ENCODE measurements at places on chromosomes 13 and 19.

DNA sequence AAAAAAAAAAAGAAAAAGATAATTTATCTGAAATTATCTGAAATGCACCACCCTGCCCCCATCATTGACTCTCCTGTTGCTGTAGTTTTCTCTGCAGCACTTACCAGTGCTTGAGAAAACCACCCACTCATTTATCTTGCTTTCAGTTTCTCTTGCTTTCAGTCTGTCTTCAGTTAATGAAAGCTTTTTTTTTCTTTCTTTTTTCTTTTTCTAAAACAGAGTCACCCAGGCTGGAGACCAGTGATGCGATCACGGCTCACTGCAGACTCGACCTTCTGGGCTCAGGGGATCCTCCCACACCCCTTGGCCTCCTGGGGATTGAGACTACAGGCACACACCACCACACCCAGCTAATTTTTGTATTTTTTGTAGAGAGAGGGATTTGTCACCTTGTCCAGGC, 4.3 kb upstream of the ACP5 start:
- DNase-seq: peak; percentile 82

DNA sequence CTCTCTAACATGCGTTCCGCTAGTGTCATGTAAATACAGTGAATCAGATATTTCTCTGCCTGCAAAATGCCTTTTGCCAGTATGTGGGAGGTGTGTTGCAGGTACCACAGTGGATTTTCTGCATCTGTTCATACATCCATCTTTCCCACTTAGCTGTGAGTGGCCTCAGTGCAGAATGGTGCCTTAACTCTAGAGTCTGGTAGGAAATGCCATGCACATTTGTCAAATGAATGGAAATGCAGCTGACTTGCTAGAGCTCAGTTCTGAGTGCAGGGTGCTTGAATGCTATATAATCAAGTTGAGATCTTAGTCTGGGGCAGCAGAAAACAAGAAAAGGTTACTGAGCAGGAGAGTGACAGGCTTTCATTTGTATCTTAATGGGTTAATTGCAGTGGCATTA, 68.2 kb downstream of the LRCH1 start:
- DNase-seq: no peak

DNA sequence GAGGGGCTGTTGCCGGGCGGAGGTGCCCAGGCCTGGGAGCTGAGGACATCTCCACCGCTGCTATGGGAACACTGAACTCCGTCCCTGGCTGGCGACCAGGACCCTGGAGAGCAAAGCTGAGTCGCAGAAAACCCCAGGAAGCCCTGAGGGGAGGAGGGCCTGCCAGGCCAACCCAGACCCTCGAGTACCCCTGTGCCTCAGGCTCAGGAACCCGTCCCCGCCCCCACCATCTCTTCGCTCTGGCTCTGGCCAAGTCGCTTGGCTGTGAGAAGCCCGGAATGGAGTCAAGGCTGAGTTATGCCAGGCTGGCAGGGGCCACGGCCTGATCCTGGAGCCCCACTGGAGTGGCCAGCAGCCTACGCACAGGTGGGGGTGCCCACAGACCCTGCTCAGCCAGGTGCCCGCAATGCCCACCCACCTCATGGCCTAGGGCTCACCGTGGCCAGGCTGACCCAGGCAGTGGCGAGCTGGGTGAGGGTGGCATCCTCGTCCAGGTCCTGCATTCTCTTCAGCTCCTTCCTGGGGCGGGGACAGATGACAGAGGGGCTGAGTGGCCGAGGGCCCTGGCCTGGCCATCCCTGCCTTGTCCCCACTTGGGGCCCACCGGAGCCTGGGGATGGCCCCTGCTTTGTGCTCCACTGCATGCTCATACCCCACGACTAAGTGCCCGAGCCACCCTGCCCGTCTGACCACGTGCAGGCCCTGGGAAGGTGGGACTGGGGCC, 8.5 kb upstream of the CERS1 start:
- no peak for DNase-seq

DNA sequence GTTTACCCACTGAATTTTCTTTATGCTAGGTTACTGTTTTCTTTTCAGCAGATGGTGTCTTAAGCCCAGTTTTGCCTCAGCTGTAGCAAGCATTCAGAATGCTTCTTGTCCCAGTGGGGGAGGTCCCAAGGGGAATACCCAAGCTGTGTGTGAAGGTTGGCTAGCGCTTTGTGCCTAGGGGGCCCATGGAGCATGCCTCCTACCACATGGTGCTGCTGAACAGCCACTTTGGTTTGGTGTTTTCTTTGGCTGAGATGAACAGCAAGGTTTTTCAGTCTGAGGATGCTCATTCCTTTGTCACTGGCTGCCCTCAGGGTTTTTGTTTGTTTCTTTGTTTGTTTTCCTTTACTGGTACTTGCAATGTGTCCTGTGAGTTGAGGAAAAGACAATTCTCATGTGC, 99.0 kb downstream of the PCDH20 start:
- no peak for DNase-seq

- DNase-seq: peak; percentile 86
Measured at GRCh38 chr19:873084-873483, 13.6 kb downstream of the CFD start.

DNA sequence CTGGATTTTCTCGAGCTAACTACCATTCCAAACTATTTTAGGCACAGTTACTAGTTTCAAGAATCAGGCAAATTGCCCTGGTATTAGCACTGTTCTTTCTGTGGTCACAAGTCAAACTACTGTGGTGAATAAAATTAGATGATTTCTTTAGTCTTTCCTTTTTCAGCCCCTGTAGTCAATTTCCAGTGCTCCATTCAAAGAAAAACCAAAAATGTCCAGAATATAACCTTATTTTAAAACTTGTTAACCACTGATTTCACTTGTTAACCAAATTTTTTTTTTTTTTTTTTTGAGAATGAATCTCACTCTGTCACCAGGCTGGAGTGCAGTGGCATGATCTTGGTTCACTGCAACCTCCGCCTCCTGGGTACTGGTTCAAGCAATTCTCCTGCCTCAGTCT, 50.6 kb upstream of the USPL1 start:
- DNase-seq: no peak

DNA sequence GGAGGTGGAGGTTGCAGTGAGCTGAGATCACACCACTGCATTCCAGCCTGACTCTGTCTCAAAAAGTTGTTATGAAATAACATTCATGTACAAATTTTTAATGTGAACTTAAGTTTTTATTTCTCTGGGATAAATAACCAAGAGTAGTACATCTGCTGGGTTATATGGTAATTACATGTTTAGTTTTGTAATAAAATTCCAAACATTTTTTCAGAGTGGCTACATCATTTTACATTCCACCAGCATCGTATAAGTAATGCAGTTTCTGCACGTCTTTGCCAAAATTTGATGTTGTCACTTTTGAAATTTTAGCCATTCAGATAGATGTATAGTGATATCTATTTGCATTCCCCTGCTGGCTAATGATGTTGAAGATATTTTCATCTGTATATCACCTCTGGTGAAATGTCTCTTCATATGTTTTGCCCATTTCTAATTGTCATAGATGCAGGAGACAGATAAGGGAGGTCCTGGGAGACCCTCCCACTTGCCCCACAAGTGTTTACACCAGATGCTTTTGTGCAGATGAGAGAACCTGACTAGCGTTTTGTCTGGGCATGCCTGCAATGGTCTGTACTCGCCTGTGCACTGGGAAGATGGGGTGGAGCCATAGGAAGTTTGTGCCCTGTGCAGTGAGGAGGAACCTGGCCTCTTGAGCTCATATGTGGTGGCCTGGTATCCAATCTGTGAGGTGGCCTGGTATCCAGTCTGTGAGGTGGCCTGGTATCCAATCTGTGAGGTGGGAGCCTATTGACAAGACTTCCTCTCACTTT, 12.7 kb upstream of the KBTBD6 start:
- DNase-seq: no peak

GRCh38 chr13:29902632-29903305, 52.4 kb upstream of the UBL3 start:
- DNase-seq: no peak

DNA sequence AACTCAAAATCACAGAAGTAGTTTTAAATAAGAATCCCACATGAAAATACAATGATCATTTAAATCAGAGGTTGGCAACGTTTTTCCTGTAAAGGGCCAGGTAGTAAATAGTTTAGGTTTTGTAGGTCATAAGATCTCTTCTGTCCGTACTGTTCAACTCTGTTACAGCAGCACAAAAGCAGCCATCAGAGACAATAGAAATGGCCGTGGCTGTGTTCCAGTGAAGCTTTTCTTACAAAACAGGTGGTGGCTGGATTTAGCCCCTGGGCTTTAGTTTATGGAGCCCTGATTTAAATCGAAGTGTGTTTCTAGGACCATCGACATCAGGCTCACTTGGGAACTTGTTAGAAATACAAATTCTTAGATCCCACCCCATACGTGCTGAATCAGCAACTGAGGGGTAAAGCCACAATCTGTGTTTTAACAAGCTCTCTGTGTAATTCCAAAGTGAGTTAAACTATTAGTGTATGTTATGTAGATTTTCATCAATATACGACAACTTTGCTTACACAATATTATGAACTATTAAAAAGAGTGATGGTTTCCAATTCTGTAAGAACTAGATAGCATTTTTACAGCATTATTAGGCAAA, 54.8 kb upstream of the MIR17HG start:
- DNase-seq: no peak

GRCh38 chr13:65841156-65841555, 1389.0 kb downstream of the PCDH9 start:
- no peak for DNase-seq

GRCh38 chr13:111287201-111287600, 33.2 kb upstream of the TEX29 start:
- DNase-seq: no peak

DNA sequence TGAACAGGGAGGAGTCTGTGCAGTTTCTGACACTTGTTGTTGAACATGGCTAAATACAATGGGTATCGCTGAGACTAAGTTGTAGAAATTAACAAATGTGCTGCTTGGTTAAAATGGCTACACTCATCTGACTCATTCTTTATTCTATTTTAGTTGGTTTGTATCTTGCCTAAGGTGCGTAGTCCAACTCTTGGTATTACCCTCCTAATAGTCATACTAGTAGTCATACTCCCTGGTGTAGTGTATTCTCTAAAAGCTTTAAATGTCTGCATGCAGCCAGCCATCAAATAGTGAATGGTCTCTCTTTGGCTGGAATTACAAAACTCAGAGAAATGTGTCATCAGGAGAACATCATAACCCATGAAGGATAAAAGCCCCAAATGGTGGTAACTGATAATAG, 16.1 kb downstream of the CEACAM6 start:
- no peak for DNase-seq

GRCh38 chr19:42132030-42132628, at the start of gene POU2F2:
TSS of gene POU2F2 (minus strand) at chr19:42132446. CDS start at chr19:42132411, 35 bp downstream.
- peak; percentile 92 for DNase-seq

DNA sequence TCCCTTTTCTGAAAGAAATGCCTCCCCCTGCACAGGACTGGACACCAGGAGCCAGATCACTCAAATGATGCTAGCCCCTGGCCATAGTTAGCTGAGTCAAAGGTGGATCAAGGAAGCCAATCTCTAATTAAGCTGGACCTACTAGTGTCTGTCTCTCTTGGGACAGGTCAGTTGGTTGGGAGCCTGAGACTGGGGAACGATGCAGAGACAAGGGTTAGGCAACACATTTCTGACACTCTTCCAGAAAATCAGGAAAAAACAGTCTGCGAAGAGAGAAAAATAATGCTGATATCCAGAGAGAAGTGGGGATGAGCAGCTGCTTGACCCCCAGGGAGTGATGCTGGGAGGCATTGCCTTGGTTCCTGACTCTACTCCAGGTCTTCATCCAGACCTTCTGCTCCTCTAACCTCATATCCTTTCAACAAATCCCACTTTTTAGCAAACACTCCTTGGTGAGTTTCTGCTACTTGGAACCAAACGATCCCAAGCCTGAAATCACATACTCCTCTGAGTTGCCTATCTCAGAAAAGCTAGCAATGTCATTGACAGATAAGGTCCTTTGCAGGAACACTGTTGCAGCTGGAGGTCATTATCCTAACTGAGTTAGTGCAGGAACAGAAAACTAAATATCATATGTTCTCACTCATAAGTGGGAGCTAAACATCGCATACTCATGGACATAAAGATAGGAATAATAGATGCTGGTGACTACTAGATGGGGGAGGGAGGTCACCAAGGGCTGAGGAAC, 369.7 kb downstream of the COG6 start:
- no peak for DNase-seq

DNA sequence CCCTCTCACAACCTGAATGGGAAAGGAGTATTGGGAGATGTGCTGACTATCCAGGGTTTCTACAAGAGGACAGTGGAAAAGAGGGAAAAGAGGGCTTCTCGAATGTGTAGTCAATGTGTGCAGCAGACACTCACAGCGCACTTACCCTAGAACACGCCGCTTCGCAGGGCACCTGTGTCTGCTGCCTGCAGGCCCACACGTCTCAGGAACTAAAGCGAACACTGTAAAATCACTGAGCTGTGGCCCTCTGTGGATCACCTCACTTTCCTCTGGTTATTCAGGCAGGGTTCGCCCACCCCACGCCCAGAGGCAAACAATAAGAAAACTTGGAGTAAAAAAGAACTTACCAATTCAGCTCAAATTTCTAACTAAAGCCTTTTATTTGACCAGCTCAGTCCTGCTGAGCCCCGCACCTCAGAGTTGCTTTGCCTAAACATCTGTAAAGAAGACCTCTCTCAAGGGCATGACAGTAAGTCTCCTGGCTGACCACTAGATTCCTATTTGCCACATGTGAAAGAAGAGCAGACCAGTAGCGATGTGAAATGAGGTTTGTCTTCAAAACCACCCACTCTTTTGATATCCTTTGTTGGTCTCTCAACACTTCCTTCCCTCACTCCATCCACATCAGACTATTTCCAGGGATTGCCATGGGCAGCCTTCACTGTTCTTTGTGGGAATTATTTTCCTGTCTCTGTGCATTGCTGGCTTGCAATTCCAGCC, 19.3 kb upstream of the DOCK9 start:
- DNase-seq: no peak

- no peak for DNase-seq
Measured at GRCh38 chr19:5916181-5916708, 2.2 kb downstream of the CAPS start.

DNA sequence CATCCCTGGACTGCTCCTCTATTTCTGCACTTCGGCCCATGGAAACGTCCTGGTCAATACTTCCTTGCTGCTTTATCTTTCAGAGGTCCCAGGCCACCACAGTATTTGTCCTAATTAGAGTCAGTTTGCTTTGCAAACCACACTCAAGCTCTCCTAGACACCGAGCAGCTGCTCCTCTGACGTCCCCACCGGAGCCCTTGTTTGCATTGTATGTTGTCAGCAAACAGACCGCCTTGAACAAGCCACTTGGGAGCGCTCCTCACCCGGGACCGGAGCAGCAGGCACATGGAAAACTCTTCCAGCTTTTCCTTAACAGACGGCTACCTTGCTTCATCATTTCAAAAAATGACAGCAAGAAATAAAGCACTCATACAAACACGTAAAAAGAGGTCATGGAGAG, 51.5 kb upstream of the GTF3A start:
- no peak for DNase-seq

GRCh38 chr19:1453525-1454364, 3.8 kb downstream of the APC2 start:
- peak; percentile 51 for DNase-seq

DNA sequence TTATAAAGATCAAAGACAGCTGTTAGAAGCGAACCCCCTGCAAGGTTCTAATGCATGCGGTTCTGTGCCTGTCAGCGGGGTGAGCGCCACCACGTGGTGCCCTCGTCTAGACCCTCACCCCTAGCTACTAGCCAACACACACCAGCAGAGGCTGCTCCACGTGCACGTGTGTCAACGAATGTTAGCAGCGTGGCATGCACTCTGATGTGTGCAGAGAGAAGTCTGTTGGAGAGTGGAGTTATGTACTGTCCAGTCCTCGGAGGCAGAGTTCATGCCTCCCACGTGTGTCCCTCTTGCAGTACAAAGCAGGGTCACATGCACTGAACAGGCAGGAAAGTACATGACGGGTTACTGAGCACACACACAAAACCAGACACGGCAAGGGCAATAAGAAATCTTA, 75.0 kb upstream of the SLC15A1 start:
- no peak for DNase-seq

- no peak for DNase-seq
Measured at GRCh38 chr13:73520566-73521289, 461.9 kb downstream of the KLF5 start.
